AG04450 (cell line): ENCODE measurements at places on chromosomes 12 and 14. TPM values are rescaled to one million over a fixed set of nuclear protein-coding genes. Genes with fewer than 3 reads are reported as not detected.

The HHIPL1 gene
- polyA plus RNA-seq: 1.1 and 1.2 TPM in 2 replicates

The NUMB gene
- 130 and 152 TPM in 2 replicates for polyA plus RNA-seq

The GZMB gene
- polyA plus RNA-seq: not detected in 2 replicates

The PRPH gene
- polyA plus RNA-seq: not detected in 2 replicates

The OVCH1 gene
- 0.22 and 0.26 TPM in 2 replicates for polyA plus RNA-seq
